ENCODE measurements at places on chromosomes 7 and 10.
A peak's percentile ranks its signal among the peaks of the same experiment; 100 is the strongest.

DNA sequence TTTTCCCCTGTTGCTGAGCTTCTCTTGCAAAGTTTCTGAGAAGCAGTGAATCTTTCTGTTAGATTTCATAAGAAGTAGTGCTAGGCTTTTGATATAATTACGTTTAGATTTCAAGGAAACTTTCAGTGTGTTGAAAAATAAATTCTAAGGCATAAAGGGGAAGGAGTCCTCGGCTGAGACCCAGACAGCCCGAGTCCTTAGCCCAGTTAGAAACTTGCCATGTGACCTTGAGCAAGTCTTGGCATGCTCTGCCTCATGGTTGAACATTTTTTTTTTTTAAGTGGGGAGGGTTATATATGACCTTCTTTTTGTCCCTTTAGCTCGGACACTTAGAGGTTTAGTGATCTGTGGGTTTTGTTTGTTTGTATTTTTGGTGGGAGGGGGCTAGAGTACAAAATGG lies 117.5 kb downstream of the TCF7L2 start:
- no peak for DNase-seq

GRCh38 chr10:119724593-119725516 lies 995 bp upstream of the INPP5F start:
- DNase-seq = peak; percentile 41

DNA sequence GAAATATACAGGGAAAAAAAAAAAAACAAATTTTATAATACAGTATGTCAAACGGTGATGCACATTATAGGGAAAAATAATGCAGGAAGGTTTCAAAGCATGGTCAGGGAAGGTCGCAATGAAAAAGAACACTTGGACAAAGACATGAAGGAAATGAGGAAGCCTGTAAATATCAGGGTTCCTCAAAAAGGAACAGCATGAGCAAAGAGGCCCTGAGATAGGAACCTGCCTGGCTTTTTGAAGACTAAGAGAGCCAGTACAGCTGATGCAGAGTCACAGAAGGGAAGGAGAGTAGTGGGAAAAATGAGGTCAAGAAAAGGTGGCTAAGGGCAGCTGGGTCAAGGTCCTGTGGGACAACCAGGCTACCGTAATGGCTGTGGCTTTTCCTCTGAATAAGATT lies 1.9 kb downstream of the VPS41 start:
- no peak for DNase-seq

- no peak for DNase-seq
Observed at GRCh38 chr7:4277936-4278335, 404.2 kb upstream of the FOXK1 start.

GRCh38 chr7:142787783-142788182 lies 17.0 kb downstream of the PRSS2 start:
- no peak for DNase-seq

- DNase-seq = no peak
Observed at GRCh38 chr10:111479966-111480365, 403.1 kb downstream of the ADRA2A start.

- no peak for DNase-seq
Observed at GRCh38 chr10:23754179-23754578, 315.3 kb downstream of the OTUD1 start.

DNA sequence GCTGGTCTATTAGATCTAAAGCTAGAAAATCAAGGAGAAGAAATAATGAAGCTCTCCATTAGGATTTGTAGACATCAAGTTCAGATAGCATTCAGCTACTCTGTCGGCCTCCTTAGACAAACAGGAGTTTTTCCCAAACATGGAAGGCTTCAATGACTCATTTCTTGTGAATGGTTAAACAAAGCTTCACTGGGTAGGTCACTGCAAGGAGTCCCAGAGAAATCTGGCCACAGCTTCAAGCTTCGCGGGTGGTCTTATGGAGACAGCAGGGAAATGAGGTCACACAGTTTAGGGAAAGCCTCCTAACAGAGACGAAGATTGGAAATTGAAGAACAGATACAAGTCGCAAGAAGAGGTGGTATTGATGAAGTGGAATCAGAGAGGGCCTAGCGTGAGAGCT lies 22.6 kb upstream of the LRRC72 start:
- DNase-seq = no peak

DNA sequence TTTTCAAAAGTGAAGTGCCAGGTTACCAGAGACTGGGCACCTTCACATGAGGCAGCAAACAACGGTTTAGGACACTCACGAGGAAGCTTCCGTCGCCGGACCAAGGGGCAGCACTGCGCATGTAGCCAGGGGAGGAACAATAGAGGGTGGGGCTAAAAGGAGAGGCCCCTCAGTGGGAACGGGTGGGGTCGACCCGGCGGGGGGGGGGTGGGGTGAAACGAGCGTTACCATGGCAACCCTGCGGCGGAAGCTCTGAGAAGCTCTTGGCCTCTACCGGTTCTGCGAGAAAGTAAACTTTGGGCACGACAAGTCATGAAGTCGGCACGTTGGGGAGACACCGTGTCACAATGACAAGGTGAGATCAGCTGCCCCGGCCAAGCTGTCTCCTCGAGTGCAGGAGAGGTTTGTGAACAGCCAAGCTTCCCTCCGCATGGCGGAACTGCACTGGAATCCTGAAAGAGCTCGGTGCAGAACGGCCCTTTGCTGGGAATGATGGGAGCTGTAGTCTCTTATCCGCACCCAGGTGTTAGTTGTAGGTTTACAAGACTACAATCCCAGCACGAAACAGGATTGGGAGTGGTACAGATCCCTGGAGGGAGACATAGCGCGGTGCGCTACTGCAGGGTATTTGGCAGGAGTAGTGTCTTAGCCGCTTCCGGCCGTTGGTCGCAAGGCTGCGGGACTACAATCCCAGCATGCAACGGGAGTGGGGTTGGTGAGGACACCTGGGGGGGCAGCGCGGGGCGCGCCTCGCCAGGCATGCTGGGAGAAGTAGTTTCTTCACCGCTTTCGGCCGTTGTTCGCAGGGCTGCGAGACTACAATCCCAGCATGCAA lies 72.8 kb upstream of the ZNF722 start:
- DNase-seq = peak; percentile 9

- no peak for DNase-seq
Observed at GRCh38 chr7:37540917-37541316, 92.3 kb upstream of the ELMO1 start.

- DNase-seq = no peak
Observed at GRCh38 chr7:75654855-75655254, 83.9 kb downstream of the HIP1 start.

- DNase-seq = no peak
Observed at GRCh38 chr7:80145780-80146422, 11.3 kb downstream of the GNAI1 start.

GRCh38 chr7:69982197-69982596 lies 383.9 kb downstream of the AUTS2 start:
- no peak for DNase-seq

Data from NCI-H2171 treated with DMSO at 0.1 percent for 48 hours (cell line).